ENCODE measurements at places on chromosomes 3 and 15. TPM values are rescaled to one million over a fixed set of nuclear protein-coding genes. Genes with fewer than 3 reads are reported as not detected.

TAMM41 gene
- 21.1 TPM for polyA plus RNA-seq

SNTN gene
- polyA plus RNA-seq = not detected

MEX3B gene
- polyA plus RNA-seq = 18.9 TPM

GP5 gene
- 0.40 TPM for polyA plus RNA-seq

SLC9A9 gene
- polyA plus RNA-seq = 8.0 TPM

ADIPOQ gene
- not detected for polyA plus RNA-seq

MORC1 gene
- 0.79 TPM for polyA plus RNA-seq

DTWD1 gene
- polyA plus RNA-seq = 46.5 TPM

SI gene
- not detected for polyA plus RNA-seq

LYZL4 gene
- not detected for polyA plus RNA-seq

CCR3 gene
- polyA plus RNA-seq = not detected

CAPN3 gene
- polyA plus RNA-seq = 20.3 TPM

PROS1 gene
- 42.4 TPM for polyA plus RNA-seq

ZNF609 gene
- polyA plus RNA-seq = 36.8 TPM

CFAP44 gene
- polyA plus RNA-seq = 28.6 TPM

DBR1 gene
- polyA plus RNA-seq = 23.9 TPM

CHST13 gene
- polyA plus RNA-seq = 6.6 TPM

CCR1 gene
- polyA plus RNA-seq = 1.5 TPM

CD47 gene
- 71.2 TPM for polyA plus RNA-seq

H1-8 gene
- polyA plus RNA-seq = not detected

STXBP5L gene
- polyA plus RNA-seq = 0.56 TPM

IQCH gene
- 6.5 TPM for polyA plus RNA-seq

IL17RB gene
- polyA plus RNA-seq = 13.4 TPM

INSYN1 gene
- 23.5 TPM for polyA plus RNA-seq

PRR20G gene
- polyA plus RNA-seq = not detected

FOXB1 gene
- 0.06 TPM for polyA plus RNA-seq

SLC9C1 gene
- 0.58 TPM for polyA plus RNA-seq

CAPN7 gene
- polyA plus RNA-seq = 42.1 TPM

FBXO40 gene
- polyA plus RNA-seq = 0.01 TPM

WDR93 gene
- 2.3 TPM for polyA plus RNA-seq

CYP11A1 gene
- 1.3 TPM for polyA plus RNA-seq

ROPN1 gene
- polyA plus RNA-seq = not detected

C2CD4B gene
- 0.62 TPM for polyA plus RNA-seq

DGKG gene
- 0.70 TPM for polyA plus RNA-seq

FMN1 gene
- 18.6 TPM for polyA plus RNA-seq

GOLGA8J gene
- polyA plus RNA-seq = 1.4 TPM

BCHE gene
- 12.8 TPM for polyA plus RNA-seq

SLC12A1 gene
- polyA plus RNA-seq = 534 TPM

EXD1 gene
- polyA plus RNA-seq = 0.10 TPM

LSM3 gene
- polyA plus RNA-seq = 19.5 TPM

GOLGA6L4 gene
- 11.6 TPM for polyA plus RNA-seq

ARPIN gene
- 30.2 TPM for polyA plus RNA-seq

LTF gene
- 3.4 TPM for polyA plus RNA-seq

MAGI1 gene
- polyA plus RNA-seq = 28.9 TPM

SLC27A2 gene
- 56.6 TPM for polyA plus RNA-seq

CLRN1 gene
- not detected for polyA plus RNA-seq

PDCD6IP gene
- polyA plus RNA-seq = 147 TPM

TM4SF1 gene
- 72.4 TPM for polyA plus RNA-seq
